ENCODE measurements at places on chromosomes 7 and 10.
A peak's percentile ranks its signal among the peaks of the same experiment; 100 is the strongest.

DNA sequence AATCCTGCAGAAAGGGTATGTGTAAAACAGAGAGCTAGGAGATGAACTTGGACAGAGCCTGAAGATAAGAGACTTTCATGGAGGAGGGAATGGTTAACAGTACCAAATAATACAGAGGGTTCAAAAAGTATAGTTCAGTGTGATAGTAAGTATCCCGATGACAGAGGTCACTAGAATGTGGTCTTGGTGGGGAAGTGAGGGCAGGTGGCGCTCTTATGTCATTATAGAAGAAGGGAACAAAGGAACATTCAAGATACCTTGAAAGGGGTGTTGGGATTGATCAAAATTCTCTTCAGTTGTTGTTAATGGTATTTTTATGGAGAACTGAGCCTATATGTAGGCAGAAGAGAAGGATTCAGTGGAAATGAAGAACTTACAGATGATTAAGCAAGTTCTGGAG, 312.5 kb downstream of the SUGCT start:
- no peak for DNase-seq

DNA sequence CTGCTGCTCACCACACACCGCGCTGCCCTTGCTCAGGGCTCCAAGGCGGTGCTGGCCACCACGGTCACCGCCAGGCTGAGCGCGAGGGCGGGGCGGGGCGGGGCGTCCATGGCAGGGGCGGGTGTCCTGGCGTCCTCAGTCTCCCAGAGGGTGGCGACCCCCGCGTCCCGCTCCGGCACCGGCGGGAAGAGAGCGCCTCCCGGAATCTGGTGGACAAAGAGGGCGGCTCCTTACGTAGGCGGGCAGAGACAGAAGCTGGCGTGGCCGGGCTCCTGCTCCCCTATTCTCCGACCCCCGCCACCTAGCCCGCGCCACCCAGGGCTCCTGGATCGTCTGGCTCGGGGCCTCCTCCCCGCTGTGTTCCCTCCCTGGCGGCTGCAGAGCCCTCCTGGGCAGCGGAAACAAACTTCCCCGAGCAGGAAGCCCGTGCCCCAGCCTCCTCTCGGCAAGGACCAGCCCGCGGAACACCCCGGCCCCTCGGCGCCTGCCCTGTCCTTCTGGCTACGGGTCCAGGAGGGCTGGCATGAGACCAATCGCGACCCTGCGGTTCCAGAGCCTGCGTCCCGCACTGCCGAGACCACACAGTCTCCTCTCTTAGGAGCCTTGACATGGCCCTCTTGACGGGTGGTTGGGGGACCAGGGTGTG, 133.8 kb upstream of the ZNF92 start:
- peak; percentile 7 for DNase-seq

GRCh38 chr10:1022413-1022812, 3.2 kb downstream of the IDI2 start:
- DNase-seq, result no peak

GRCh38 chr7:75699993-75700392, 38.7 kb downstream of the HIP1 start:
- DNase-seq, result no peak

DNA sequence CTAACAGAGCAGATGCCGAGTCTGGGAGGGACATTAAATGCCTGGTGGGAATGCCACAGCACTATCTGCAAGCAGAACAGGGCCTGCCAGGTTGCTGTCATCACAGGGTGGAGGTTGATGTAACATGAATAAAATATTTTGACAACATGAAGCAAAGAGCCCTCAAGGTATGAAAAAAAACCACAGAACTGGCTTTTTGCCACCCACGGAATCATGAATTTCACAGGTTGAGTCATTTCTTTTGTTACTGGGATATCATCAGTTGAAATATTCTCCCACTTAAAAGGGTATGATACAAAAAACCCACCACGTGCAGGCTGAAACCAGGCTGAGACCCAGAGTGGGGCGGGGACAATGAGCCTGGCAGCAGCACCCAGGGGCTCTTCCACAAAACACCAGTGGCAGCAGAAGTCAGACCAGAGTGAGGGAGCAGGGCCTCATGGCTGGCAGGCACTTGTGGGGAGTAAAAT, 220.1 kb downstream of the TNS3 start:
- DNase-seq, result peak; percentile 98

- no peak for DNase-seq
These were observed 15.4 kb downstream of the AQP1 start for GRCh38 chr7:30927040-30927439.

DNA sequence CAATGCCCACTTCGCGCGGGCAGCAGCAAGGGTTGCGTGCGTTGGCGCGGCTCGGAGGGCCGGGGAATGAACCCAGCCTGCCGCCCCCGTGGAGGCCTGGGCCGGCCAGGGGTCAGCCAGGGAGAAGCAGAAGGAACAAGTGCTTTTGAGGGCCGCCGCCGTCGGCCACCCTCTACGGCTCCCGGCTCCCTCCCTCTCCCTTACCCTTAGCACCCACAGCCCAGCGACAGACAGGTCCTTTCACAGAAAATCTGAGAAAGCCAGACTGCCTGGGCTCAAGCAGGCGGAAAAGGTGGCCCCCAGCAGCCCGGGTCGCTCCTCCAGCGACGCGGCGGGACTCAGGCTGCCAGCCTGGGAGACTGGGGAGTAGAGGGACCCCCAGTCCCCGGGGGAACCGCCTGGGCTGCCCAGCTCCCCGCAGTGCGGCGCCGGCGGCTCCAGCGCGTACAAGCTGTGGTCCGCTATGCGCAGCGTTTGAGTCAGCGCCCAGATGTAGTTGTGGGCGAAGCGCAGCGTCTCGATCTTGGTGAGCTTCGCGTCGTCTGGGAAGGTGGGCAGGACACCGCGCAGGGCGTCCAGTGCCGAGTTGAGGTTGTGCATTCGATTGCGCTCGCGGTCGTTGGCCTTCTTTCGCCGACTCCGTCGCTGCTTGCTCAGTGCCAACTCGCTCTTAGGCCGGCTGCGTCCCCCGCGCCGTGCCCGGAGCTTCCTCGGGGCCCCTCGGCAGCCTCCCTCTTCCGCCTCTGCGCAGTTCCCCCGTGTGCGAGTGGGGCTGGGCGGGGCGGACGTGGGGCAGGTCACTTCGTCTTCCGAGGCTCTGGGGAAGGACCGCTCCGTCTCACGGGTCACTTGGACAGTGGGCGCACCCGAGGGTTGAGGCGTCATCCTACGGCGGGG, 815 bp downstream of the NEUROG3 start:
- DNase-seq, result no peak

GRCh38 chr10:77915319-77916105, 11.0 kb downstream of the DLG5 start:
- peak; percentile 40 for DNase-seq

DNA sequence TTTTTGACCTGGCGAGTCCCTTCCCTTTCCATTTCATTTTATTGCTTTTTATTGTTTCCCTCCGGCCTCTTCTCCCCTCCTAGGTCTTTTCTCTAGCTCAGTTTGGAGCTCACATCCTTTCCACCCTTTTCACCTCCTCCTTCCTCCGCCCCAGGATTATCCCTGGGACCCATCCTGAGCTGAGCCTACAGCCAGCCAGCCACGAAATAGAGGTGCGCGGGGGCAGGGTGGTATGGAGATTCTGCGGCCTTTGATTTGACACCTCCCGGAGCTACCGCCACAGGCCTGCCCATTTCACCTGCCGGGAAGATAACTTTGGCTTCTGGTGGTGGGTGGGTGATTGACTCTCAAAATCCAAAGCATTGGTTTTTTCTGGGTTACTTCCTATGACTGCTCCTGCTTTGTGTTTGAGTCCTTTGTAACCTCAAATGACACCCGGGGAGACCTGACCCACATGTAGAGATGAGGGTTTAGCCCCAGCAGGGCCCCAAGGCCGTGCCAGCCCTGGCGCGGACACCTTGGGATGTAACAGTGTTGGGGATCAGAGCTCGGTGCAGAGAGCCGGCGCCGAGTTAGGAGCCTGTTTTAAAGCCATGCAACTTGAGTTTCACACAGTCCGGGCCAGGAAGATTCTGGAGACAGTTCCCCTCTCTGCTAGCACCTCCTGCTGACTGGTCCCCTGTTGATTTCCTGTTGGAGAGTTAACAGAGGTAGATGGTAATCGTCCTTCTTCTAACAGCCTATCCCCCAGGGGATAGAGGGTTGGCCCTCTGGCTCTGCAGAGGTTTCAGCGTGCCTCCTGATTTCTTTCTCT, 1.5 kb downstream of the DUSP5 start:
- peak; percentile 77 for DNase-seq

DNA sequence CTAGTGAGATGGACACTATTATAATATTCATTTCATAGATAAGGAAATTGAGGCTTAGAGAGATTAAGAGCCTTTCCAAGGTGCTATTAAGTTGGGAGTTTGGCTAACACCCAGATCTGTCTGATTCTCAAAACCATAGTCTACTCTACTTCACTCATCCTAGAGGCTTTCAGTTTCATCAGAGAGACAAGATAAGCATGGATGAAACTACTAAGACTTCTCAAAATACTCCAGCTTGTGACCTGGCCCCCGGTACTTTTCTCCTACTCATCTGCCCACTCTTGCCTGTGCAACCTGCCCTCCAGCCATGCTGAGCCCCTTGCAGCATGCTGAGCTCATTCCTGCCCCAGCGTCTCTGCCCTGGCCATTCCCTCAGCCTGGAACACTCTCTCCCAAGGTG, 12.2 kb upstream of the SLC35B4 start:
- no peak for DNase-seq

DNA sequence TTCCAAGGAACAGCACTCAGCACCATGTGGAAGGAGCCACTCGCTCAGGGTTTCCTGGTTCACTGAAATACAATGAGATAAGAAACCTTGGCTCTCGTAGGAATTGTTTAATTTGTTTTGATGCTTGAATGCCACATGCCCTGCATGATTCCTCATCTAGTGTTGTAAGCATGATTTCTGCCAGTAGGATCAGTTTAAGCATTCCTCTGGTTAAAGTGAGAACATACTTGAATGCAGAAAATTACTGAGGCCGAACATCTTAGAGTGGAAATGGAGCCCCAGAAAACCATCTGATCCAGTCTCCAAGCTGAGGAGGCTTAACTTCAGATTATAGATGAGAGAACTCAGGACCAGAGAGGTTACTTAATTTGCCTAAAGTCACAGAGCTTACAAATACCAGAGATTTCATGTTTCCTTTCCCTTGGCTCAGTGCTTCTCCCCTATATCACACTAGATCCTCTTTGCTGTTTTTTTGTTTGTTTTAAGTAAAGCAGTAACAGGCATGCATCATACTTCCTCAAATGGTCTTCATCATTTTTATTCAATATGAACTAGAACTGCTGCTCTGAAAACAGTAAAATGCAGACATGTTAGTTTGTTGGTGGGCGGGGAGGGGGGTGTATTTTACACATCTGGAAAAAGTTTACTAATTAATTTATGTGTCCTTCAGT, 125.1 kb downstream of the ADAM12 start:
- DNase-seq, result peak; percentile 38

DNA sequence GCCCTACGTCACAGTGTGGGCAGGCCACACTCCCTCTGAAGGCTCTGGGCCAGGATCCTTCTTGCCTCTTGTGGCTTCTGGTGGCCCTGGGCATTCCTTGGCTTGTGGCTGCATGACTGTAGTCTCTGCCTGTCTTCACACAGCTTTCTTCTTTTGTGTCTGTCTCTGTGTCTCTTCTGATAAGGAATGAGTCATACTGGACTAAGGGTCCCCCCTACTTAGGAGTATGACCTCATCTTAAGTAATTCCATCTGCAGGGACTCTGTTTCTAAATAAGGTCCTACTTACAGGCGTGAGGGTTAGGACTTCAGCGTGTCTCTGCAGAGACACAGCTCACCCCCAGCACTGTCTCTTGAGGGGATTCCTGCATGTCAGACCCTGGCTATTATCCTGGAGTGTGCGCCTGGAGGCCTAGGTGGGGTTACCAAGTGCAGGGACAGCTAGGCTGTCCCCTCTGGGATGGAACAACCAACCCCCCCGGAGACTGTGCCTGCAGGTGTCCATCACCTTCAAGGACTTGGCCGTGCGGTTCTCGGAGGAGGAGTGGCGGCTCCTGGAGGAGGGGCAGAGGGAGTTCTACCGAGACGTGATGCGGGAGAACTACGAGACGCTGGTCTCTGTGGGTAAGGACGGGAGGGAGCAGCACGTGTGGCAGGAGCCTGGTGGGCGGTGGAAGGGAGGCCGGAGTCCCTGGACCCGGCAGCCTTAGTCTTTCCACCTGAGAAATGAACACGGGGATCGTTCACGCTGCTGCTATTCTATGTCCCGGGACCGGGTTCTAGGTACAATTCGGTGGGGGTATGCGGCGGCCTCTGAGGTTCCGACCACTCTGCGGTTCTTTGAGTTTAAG, 54.1 kb downstream of the ZNF467 start:
- peak; percentile 66 for DNase-seq

DNA sequence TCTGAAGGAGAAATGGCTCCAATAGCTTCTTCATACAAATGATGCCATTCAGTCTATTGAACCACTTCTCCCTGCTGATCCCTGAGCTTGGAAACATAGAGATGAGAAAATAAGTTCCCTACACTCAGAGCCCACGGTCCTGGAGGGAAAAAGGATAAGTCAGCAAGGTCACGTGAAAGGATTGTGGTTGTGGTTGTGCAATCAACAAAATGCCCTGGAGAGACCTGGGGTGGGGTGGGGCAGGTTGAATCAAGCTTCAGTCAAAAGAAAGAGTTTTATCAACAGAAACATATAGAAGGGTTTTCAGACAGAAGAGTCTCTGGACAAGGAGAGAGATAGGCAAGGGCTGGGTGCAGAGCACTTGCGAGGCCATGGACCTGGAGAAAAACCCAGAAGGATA, 30.1 kb downstream of the C10orf90 start:
- peak; percentile 55 for DNase-seq

DNA sequence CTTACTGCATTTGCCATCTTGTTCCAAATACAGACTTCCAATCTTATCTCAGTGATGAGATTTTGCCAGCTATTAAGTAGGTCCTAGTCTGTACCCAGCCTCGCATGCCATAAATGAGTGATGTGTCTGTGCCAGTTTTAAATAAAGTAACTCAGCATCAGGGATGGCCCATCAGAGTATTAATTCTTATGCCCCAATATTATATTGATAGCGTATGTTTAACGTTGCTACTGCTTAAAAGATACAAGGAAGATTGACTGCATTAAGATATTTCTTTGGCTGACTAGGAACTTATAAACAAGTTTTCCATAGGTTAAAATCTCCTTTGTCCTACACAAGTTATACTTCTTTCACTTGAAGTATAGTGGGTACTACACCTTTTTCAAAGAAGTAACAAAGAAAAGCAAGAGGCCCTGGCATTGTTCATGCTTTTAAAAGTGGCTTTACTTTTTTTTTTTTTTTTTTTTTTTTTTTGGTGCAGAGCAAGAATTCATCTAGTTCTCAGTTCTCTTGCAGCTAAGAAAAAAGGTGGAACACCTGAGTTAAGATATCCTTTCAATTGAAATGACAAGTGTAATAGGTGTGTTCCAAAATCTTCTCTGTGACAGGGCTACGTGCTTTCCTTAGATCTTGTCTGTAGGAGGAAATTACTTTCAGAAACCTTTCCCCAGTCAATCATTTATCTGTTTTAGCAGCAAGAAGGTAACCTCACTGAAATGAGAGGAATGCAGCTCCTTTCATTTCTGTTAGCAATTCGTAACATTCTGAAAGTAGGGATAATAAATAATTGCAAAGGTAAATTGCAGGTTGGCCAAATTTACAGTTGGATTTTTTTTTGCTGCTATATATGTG, 245.0 kb downstream of the CELF2 start:
- no peak for DNase-seq

DNA sequence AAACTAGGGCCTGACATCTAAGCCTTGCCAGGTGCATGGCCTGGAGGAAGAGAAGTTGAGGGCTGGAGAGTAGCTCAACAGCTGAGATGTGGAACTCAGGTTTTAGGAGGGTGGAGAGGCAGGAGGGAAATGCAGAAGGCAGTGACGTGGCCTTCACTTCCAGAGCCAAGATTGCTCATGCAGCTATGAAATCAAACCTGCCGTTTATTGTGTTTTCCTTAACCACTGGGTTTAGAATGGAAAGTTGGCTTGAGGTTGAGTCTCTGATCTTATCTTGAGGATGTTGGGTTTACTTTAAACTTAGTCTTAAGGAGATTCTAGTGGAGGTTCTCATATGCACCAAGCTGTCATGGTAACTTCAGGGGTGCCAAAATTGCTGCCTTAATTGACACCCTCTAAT, 178.6 kb downstream of the SORCS3 start:
- no peak for DNase-seq
